Kidney (tissue), 22 donors: ENCODE measurements at places on chromosomes 1 and 21.

DNA sequence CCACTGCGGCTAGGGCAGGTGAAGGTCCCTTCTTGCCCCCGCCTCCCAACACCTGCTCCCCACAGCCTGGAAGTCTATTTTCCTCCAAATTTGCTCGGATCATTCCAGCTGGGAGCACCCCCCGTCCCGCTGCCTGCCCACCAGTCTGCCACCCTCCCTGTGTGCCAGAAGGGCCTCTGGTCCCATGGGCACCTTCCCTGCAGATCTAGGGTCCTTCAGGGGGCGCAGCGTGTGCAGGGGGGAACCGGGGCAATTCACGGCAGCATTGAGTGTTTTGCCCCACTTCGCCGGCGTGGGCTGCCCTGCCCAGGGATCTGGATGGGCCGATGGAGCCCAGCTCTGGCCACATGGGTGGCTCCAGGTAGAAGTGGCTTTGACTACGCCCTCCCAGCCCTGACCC, 26.3 kb upstream of the PEX10 start:
- no peak for DNase-seq

- no peak for DNase-seq
Measured at GRCh38 chr1:202036595-202037387, 26.4 kb downstream of the ELF3 start.

GRCh38 chr1:99297923-99298322, 33.6 kb downstream of the PLPPR4 start:
- DNase-seq: no peak

DNA sequence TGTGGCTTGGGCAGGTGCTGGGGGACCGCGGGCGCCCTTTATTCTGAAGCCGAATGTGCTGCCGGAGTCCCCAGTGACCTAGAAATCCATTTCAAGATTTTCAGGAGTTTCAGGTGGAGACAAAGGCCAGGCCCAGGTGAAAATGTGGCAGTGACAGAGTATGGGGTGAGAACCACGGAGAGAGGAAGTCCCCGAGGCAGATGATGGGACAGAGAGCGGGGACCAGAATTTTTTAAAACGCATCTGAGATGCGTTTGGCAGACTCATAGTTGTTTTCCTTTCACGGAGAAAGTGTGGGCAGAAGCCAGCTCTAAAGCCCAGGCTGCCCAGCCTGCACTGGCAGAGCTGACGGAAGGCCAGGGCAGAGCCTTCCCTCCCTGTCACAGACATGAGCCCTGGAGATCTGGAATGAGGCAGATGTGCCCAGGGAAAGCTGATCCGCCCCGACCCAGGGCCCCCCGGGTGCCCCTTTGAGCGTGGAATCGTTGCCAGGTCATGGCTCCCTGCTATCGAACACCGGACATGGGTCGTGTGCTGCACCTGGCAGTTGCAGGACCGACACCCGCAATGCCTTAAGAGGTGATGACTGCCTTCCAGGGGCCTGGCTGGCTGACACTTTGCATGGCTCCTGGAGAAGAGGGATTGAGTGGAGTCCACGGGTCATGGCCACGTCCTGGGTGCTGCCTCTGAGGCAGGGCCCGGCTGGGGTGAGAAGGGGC, 6.5 kb upstream of the SLX9 start:
- DNase-seq: no peak

DNA sequence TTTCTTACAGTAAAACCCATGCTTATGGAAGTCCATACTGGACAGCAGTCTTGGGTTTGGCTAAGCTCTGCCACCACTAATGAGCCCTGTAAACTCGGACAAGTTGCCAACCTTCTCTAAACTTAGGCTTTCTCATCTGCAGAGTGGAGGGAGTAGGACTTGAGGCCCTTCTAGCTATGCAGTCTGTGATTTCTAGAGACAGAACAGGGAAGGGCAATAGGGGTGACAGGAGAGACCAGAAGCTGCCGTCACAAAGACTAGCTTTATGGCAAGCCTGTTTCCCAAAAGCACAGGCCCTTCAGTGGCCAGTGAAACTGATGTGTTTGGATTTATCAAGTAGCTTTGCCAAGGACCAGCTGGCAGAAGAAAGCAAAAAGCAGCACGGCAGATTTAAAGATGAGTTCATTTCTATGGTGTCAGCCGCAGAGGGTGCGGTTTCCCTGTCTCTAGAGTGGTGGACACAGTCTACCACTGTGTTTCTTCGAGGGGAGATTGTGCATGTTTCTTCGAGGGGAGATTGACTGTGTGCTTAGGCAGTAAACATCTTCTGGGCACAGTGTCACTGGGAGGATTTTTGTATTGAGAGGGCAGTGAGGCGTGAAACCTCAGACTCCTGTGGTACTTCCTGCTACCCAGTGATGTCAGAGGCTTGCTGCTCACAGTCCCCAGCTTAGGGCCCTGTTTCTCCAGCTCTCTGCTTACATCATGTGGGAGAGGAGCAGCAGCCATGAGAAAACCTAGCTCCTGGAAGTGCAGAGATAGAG, 119.0 kb downstream of the ROR1 start:
- peak; percentile 61 for DNase-seq

DNA sequence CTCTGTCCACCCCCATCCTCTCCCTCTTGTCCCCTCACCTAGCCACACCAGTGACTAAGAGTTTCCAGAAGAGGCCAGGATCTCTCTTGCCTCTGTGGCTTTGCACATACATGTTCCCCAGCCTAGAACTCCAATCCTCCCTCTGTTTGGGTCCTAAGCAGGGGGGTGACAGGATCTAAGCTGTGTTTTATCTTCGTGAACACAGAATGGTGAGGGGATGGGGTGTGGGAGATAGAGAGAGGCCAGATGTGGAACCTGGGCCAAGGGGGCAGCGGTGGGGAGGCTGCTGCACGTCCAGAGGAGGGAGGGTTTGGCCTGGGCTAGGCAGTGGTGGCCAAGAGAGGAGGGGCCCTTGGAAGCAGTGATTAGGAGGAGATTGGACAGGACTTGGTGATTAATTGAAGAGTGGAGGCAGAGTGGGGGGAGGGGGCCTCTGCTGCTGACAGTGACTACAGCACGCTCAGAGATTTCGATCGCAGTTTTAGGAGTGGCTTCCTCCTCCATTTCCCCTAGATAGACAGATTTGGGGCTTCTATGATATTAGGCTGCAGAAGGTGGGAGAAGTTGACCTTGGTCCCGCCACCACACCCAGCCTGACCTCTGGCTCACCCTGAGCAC, 17.1 kb upstream of the ADGRB2 start:
- DNase-seq: peak; percentile 58

DNA sequence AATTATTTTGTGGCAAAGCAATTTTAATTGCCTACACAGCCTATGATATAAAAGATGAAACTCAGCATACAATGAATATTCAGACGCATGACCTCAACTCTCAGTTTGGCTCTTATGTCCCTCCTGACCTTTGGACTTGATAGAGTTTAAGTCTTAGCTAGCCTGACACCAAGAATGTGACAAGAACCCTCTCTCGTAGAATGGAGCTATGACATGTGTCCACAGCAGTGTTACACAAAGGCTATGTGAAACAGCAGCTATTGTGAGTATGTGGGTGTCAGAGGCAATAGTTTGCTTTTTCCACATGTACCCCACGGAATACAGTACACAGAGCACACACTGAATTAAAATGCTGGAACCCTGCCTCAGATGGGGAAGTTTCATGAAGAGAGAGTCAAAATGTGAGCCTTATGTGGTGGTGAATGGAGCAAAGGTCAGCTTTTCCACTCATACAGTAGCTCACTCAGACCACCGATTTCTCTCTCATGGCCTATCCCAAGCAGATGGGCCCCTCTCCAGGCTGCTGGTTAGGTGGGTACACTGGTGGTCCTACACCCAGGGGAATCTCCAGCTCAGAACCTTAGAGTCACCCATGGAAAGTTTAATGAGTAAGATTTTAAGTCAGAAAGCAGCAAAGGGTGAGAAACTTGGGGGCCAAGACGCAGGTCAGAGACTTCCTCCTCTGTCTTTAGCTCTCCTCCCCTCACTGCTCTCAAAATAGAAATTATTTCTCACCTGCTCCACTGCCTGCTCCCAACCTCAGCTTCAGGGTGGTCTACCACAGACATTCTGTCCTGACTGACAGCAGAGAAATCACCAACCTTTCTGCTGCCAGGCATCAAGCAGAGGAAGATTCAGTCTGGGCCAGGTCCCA, 10.1 kb upstream of the XCL2 start:
- DNase-seq: no peak

GRCh38 chr1:24190983-24191461, 3.9 kb upstream of the IFNLR1 start:
- DNase-seq: no peak
